ENCODE measurements at places on chromosomes 7 and 10.
A peak's percentile ranks its signal among the peaks of the same experiment; 100 is the strongest.

DNA sequence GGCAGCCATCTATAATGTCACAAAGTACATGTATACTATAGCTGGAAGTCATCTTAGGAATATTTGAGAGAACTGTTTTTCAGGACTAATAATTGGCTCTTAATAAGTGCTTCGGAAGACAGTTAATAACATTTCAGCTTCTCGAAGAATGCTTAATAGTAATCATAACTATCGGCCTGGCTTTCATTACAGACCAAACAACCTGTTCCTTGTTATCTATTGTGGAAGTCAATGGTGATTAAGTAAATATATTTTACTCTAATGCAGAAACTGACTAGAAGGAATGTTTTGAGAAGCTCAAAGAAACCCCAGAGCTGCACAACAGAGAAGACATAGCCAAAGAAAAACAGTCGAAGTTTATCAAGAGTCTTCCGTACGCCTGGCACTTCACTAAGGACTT, 106.8 kb upstream of the FAM133B start:
- DNase-seq = no peak

- no peak for DNase-seq
Observed at GRCh38 chr7:101547916-101548661, 81.0 kb downstream of the MYL10 start.

GRCh38 chr10:96252730-96253129, 18.6 kb downstream of the BLNK start:
- no peak for DNase-seq

GRCh38 chr7:54955296-54955695, 63.5 kb upstream of the EGFR start:
- no peak for DNase-seq

- no peak for DNase-seq
Observed at GRCh38 chr7:158743219-158743618, 38.6 kb upstream of the NCAPG2 start.

DNA sequence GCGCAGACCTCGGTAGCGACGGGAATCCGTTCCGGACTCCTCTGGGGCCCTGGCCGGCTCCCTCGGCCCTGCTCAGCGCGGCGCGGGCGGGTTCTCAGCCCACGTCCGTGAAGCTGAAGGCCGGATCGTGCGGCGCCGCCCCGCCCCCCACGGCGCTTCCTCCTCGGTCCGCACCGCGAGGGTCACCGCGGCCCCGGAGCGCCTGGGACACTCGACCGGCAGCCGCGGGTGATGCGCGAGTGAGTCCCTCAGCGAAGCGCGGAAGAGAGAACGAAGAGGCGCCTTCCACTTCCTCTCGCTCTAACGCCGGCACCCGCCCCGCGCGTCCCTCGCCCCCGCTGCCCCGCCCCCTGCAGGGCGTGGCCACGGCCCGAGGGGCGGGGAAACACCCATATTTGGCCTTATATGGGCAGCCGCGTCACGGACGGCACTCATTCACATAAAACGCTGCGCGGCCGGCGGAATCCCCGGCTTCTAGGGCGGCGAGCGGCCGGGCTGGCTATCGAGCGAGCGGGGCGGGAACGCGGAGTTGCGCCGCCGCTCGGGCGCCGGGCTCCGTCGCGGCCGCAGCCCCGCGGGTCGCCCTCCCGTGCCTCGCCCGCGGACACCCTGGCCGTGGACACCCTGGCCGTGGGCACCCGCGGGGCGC, at the start of gene DUSP5:
Gene DUSP5, plus strand, starts transcription at position 470 of the 649 bp plus-strand sequence. CDS start 215 bp downstream, outside the sequence.
- DNase-seq = peak; percentile 96

GRCh38 chr10:86285136-86285790, 81.3 kb downstream of the GRID1 start:
- peak; percentile 51 for DNase-seq

DNA sequence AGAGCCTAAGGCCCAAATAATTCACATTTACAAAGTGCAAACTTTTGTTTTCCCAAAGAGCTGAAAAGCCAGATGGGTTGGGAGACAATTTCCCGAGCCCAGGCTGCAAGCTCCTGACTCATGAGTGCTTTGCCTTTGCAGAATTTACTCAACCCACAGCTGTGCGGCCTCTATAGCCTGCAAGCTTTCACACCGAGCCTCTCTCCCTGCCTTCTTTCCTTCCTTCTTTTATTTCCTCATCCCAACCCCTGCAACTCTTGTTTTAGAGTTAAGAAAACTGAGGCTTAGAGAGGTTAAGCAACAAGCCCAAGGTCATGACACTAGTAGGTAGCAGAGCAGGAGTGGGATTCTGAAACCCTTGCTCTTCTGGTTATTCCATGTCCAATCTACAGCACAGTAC, 203.0 kb upstream of the GPR26 start:
- DNase-seq = no peak

DNA sequence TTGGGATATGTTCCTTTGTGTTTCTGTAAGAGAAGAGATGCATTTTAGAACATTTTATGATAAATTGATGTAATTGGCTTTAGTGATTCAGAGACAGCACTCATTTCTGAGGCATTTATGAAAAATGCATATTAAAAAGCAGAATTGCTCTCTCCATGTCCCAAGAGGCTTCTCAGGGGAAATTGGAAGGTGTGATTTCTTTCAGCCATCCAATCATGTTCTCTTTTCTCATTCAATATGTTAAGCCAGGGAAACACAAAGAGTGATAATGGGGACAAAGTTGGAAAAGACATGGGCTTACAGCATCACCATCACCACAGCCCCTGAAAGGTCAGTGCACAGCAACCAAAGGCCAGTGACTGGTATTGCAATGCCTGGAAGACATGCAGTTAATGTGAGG, 129.9 kb upstream of the COL1A2 start:
- DNase-seq = no peak

All from right atrium auricular region (tissue), 2 donors.